ENCODE measurements at places on chromosomes 13 and 19. TPM values are rescaled to one million over a fixed set of nuclear protein-coding genes. Genes with fewer than 3 reads are reported as not detected.
A peak's percentile ranks its signal among the peaks of the same experiment; 100 is the strongest.

ZSCAN5B gene
- total RNA-seq, result not detected

ZGLP1 gene
- 2.0 TPM for total RNA-seq

ERCC5 gene
- total RNA-seq, result 63.5 TPM

CLPTM1 gene
- 43.9 TPM for total RNA-seq

KLK7 gene
- not detected for total RNA-seq

PLA2G4C gene
- 13.3 TPM for total RNA-seq

GRWD1 gene
- total RNA-seq, result 45.3 TPM

LIPE gene
- 31.8 TPM for total RNA-seq

GRCh38 chr13:100356889-100357288 lies 231.7 kb downstream of the GGACT start:
- DNase-seq, result no peak

DNA sequence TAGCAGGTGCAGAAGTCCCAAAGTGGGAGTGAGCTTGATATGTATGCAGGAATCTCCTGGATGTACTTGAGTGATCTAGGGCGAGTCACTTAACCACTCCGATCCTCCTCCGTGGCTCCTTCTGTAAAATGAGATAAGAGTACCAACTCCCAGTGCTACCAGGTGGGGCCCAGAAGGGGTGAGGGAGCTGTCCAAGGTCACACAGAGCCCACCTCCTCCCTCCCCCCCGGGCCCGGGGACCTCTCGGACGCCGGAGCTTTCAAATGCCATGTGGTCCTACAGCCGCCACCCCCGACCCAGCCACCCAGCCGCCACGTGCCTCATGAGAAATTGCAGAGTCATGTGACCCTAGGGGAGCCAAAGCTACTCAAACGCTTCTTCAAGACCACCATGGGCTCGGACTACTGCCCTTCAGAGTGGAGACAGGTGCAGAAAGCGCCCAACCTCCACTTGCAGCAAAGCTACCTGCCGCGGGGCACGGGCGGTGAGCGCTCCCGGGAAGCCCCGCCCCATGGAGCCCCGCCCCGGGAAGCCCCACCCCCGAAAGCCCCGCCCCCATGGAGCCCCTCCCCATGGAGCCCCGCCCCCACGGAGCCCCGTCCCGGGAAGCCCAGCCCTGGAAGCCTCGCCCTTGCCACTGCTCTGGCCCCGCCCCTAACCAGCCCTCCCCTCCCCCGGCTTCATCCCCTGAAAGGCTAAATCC lies 10.1 kb upstream of the ZNF358 start:
- peak; percentile 51 for DNase-seq

DNA sequence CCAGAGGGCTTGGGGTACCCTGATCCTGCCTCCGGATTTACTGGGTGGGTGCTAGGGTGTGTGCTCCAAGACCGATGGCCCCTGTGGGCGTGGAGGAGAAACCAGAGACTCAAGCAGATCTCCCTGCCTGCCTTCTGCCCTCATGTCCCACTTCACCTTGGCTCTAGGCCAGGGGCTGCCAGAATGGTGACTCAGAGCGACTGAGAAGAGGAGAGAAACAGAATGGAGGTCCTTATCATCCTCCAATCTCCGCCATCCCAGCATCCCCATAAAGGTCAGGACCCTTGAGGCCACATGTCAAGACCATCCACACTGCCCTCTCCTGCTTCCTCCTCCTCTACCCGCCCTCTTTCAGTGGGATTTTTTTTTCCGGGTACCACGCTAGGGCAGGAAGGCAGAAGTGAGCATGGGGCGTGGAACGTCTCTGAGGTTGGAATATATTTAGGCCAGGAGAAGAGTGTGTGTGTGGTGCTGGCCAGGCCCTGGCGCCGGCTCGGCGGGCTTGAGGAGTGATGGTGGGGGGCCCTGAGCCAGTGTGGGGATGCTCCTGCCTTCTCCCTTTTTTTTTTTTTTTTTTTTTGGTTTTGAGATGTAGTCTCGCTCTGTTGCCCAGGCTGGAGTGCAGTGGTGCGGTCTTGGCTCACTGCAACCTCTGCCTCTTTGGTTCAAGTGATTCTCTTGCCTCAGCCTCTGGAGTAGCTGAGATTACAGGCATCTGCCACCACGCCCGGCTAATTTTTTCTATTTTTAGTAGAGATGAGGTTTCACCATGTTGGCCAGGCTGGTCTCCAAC lies 22.3 kb downstream of the IER2 start:
- DNase-seq, result peak; percentile 90

- no peak for DNase-seq
These were observed at the start of gene HPN for GRCh38 chr19:35041548-35042055. Gene HPN, plus strand, starts transcription at chr19:35041721. Its CDS starts 786 bp downstream, at chr19:35042507.

GRCh38 chr19:29810504-29810871 lies 1.3 kb upstream of the CCNE1 start:
- peak; percentile 15 for DNase-seq

DNA sequence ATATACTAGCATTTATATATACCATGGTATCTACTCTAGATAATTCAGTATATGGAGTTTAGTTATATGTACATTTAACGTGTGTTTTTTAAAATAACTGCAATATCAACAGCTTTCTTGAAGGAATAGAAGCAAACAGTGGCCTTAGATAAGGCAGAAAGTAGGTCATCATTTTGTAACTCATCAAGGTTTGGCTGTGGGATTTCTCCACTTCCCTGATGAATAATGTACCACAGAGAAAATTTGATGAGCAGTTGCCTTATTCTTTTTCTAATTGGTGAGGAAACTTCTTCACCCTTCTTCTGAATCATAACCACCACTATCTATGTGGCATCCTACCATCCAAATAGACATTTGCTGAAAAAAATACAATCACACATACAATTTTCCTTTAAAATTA lies 590.2 kb upstream of the SPRY2 start:
- no peak for DNase-seq

DNA sequence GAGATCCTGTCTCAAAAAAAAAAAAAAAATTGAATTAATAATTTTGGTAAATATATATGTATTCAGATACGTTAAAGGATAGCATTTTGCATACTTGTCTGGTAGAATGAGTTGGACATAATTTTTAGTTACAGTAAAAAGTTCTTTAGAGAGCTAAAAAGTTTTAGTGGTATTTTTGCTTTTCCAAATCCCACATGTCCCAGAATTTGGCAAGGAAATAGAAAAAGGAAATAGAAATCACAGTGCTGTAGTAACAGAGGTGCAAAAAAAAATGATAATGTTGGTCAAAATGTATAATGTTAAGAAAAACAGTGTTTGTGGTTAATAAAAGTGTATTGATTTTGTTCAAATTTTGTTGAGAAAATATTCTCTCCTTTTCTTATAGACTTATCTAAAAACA lies 96.8 kb downstream of the LRCH1 start:
- no peak for DNase-seq

GRCh38 chr19:1066748-1067340 lies at the start of gene ARHGAP45:
Gene ARHGAP45, plus strand, starts transcription at chr19:1067167. Its CDS starts 239 bp downstream, at chr19:1067406.
- DNase-seq, result peak; percentile 87

GRCh38 chr13:41565216-41565615 lies 107.9 kb downstream of the RGCC start:
- DNase-seq, result no peak

GRCh38 chr13:51057906-51058305 lies 53.2 kb downstream of the C13orf42 start:
- DNase-seq, result no peak

DNA sequence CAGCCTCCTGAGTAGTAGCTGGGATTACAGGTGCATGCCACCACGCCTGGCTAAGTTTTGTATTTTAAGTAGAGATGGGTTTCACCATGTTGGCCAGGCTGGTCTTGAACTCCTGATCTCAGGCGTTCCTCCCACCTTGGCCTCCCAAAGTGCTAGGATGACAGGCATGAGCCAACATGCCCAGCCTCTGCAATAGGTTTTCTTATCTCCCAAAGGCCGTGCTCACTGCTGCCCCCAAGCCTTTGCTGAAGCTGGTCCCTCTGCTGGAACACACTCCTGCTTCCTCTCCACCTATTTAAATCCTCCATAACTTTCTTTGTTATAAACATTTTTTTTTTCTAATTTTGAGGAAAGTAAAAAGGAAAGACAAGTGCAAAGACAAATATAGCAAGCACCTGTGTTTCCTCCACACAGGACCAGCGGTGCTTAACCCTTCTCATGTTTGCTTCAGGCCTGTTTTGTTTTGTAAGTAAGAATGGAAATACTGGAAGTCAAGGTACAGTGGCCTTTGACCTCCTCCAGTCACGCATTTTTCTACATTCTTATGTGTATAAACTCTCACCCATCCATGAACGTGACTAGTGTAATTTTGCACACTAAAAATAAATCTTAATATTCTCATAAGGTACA lies 14.5 kb upstream of the TNFAIP8L1 start:
- DNase-seq, result no peak

DNA sequence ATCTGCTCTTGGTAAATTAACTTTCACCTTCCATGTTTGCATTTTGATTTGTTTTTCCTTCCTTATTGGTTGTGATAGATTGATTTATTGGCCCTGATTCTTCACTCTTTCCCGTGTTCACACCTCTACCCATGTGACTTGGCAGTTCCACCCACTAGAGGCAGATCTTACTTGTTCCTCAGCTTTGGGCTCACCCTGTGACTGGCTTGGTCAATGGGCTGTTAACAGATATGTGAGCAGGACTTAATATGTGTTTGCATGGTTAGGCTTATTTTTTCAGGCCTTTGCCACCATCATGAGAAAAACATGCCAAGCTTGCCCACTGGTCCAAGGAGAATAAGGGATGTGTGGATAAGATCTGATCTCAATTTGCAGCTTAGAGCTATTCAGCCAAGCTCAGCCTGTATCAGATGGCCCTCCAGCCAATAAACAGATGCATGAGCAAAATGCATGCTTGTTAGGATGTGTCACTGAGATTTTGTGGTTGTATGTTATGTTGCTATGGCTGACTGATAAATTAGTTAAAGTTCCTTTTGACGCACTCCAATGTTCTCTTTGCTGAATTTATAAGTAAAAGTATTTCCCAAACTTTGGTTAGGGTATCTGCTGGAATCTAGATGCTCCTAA lies 48.0 kb downstream of the RGCC start:
- no peak for DNase-seq

DNA sequence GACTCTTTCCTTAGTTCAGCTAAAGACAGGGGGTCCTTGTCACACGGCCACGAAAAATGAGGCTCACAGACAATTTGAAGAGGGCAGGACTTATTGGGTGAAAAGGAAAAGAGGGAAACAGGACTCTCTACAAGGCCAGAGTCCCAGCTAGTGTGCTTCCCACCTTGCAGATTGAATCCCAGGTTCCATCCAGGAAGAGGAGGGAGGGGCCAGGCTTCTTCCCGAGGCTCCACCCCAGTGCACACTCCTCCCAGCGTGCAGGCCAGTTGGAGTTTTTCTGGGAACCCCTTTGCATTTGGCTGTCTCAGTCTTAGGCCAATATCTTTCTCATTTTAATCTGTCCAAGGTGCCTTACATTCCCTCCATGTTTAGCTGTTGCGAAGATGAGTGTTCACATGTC lies 106.8 kb downstream of the DNAJC3 start:
- no peak for DNase-seq

DNA sequence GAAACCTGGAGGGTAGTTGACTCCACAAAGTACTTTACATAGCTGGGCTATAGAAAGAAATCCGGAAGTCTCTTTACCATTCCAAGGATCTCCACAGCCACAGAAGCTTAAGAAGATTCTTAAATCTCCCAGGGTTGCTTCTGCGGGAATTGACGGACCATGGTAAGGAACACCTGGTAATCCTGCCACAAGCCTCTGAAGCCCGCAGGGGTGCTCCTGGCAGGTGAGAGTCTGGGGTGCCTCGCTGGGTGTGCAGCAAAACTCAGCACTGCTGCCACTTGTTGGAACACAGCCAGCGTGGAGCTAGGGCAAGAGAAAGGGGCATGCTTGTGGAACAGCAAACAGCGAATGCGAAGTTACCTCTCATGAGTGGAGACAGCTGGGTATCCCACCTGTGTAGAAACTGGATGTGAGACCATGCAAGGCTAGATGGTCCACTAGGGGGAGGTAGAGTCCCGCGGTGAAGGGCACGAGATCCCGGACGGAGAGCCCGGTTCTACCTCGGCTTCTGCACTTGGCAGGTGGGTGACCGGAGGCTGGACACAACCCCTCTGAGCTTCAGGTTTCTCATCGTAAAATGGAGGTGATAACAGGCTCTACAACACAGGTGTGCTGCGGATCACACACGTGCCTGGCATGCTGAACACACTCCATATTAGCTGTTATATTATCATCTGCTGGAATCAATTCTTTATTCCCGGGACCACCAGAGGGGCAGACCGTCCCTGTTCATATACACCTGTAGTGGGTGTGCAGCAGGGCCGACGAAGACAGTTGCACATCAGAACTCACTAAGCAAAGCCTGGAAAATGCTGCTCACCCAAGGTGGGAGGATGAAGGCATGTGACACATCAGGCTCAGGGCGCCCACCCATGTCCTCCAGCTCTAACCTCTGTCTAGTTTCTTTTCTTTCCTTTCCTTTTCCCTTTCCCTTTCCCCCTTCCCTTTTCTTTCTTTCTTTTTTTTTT lies 24.1 kb upstream of the UBAC2 start:
- peak; percentile 84 for DNase-seq

DNA sequence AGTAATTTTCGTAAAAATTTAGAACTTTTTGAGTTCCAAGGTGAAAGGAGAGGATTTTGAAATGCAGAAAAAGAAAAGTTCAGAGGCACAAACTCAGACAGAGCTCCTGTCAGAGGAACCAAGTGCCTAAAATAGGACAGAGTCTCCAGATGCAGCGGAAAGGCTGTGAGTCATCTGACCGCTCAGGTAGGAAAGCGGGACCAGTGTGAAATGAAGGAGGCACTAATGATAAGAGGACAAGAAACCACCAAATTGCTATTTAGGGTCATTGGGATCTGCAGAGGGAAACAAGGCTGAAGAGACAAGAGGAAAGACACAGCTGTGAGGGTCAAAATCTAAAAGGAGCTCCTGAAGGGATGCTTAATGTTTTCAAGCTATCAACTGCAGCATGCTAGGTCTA lies 34.9 kb downstream of the IRS2 start:
- DNase-seq, result no peak

DNA sequence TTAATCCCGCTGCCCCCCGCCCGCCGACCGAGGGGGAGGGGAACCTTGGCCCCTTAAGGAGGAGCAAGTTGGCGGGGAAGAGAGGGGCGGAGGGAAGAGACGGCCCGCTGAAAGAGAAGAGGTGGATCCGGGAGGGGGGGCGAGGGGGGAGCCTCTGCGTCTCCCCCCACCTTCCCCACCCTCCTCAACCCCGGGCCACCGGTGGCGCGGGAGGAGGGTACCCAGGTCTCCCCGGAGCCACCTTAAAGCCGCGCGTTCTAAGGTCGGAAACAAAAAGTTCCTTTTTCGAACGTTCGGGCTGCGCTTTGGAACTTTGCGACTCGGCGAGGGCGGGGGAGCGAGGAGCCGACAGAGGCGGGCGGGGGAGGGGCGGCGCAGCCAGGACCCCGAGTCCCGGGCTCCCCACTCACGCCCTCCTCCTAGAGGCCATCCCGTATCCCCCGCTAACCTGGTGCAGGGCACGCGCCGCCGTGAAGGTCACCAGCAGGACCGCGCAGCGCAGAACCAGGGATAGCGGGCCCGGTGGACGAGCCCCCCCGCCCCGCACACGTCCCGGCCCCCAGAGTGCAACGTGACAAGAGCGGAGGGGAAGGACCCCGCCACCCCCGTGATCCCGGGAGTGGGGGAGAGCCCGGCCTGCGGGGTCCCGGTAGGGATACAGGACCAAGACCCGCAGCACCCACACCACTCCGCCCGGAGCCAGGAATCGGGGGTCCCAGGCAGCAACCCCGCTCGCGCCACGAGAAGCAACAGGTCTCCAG lies 659 bp downstream of the ERF start:
- DNase-seq, result peak; percentile 85

All from activated CD4-positive, alpha-beta memory T cell treated with anti-CD3 and anti-CD28 coated beads for 36 hours (primary cell).